ENCODE measurements at places on chromosomes 11 and 22. TPM values are rescaled to one million over a fixed set of nuclear protein-coding genes. Genes with fewer than 3 reads are reported as not detected.

LRRC56 gene
- 5.0 TPM for total RNA-seq

SLCO2B1 gene
- 1.3 TPM for total RNA-seq

PTPRCAP gene
- total RNA-seq: 1.2 TPM

MYEOV gene
- total RNA-seq: 232 TPM

SYT13 gene
- not detected for total RNA-seq

LRRC74B gene
- 0.25 TPM for total RNA-seq

RIBC2 gene
- total RNA-seq: 11.0 TPM

- no peak for DNase-seq
Measured at GRCh38 chr22:49534386-49534785, 293.3 kb downstream of the BRD1 start.

DNA sequence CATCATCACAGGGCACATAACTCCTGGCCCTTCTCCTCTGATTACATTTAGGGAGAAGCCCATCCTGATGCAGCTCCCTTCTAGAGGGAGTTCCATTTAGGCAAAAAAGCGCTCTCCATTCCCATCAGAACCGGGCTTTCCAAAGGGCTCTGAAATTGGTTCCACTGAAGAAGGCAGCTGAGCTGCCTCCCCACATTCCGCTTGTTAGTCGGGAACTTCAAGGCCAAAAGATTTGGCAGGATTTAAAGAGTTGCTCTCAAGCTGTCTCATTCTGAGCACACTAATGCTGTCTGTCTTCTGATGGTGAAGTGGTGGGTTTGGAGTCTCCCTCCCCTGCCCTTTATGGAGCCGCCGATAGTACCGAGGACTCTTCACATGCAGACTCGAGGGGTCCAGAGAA, 26.6 kb upstream of the CABP7 start:
- DNase-seq: no peak

GRCh38 chr11:34480314-34480713, 33.3 kb downstream of the ELF5 start:
- no peak for DNase-seq

- no peak for DNase-seq
Measured at GRCh38 chr22:27882507-27883290, 36.4 kb downstream of the PITPNB start.

- DNase-seq: peak; percentile 35
Measured at GRCh38 chr11:14318581-14318981, 40.4 kb downstream of the RRAS2 start.

GRCh38 chr11:117185736-117186430, 7.3 kb downstream of the SIDT2 start:
- no peak for DNase-seq

- no peak for DNase-seq
Measured at GRCh38 chr11:59243633-59244032, 30.9 kb upstream of the MPEG1 start.

GRCh38 chr22:49826603-49827270, 936 bp downstream of the BRD1 start:
- DNase-seq: no peak

DNA sequence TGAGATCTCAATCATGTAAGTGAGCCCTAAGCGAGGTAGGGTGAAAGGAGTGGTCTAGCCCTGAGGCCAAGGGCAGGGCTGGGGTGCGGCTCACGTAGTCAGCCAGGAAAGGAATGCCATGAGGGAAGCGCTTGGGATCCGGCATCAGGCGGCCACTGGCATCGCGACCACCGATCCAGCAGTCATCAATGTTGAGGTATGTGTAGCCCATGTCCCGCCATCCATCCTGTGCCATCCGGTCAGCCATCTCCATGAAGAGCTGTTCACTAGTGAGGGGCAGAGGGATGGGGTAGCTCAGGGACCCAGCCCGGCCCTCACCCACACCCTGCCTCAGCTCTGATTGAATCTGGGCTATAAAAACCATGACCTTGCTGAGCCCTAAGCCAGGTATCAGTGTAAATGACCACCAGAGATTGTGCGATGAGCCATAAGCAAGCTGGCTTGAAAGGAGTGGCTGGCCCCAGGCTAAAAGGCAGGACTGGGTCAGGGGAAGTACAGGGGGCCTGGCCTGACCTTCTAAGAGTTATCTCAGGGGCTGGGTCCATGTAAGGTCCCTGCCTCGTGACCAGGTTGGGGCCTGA, 2.9 kb downstream of the NAGA start:
- DNase-seq: no peak

GRCh38 chr11:70405679-70406395, 7.5 kb downstream of the CTTN start:
- no peak for DNase-seq

- peak; percentile 95 for DNase-seq
Measured at GRCh38 chr11:62881579-62882430, 1.1 kb downstream of the SLC3A2 start.

DNA sequence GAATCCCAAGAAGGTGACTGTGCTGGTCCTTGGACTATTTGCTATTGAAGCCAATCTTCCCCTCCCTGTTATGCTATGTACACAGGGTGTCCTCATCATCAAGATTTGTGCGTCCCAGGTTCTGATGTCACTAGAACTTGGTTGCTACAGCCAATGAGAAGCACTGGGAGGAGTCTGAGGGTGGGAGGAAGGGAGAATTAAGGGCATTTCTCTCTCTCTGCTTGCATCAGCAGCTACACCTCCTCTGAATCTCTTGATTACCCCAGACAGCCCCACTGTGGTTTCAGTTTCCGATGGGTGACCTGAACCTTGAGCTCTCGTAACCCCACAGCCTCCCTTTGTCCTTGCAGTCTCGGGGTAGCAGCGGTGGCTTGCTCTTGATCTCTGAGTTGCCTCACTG, 212.4 kb upstream of the SESN3 start:
- no peak for DNase-seq

DNA sequence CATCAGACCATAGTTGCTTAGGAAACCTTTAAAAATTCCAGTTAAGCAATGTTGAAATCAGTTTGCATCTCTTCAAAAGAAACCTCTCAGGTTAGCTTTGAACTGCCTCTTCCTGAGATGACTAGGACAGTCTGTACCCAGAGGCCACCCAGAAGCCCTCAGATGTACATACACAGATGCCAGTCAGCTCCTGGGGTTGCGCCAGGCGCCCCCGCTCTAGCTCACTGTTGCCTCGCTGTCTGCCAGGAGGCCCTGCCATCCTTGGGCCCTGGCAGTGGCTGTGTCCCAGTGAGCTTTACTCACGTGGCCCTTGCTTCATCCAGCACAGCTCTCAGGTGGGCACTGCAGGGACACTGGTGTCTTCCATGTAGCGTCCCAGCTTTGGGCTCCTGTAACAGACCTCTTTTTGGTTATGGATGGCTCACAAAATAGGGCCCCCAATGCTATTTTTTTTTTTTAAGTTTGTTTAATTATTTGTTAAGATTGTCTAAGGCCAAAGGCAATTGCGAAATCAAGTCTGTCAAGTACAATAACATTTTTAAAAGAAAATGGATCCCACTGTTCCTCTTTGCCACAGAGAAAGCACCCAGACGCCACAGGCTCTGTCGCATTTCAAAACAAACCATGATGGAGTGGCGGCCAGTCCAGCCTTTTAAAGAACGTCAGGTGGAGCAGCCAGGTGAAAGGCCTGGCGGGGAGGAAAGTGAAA, 73.4 kb downstream of the NCAPD3 start:
- no peak for DNase-seq

DNA sequence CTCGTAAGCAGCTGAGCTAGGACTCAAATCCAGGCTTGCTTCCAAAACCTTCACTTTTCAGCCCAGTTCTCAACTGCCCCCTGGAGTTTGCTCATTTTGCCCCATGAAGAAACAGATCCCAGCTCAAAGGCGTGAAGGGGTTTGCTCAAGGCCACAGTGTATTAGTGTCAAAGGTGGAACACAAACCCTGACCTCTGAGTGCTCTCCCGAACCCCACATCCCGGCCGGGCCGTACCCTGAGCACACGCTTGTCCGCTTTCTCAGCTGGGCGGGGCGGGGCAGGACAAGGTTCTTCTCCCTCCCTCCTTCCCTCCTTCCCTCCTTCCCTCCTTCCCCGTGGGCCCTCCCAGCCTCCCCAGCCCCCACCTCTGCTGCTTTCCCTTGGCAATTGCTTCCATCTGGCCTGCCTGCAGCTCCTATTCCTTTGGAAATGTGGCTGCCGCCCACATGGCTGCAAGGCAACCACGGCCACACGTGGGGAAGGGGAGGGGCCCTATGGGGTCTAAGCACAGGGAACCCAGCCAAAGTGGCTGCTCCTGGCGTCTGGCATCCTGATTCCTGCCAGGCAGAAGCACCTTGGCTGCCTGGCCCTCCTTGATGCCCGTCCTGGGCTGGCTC, 4.1 kb downstream of the ST3GAL4 start:
- DNase-seq: no peak

DNA sequence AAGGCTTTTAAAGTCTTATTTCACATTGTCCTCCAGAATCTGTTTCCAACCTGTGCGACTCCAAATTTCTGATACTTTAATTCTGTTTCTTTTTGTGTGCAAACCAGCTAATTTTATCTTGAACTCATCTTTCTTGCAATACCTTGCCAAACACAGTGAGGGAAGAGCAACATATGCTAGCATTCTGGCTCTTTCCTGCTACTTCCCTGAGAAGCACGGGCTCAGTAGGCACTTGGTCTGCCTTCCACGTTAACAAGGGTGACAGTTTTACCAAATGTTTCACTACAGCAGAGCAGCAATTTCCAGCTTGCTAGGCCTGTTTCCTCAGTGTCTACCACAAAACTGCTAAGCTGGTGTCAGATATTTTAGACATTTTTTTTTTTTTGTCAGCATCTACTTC, 405.8 kb downstream of the NTM start:
- DNase-seq: no peak

DNA sequence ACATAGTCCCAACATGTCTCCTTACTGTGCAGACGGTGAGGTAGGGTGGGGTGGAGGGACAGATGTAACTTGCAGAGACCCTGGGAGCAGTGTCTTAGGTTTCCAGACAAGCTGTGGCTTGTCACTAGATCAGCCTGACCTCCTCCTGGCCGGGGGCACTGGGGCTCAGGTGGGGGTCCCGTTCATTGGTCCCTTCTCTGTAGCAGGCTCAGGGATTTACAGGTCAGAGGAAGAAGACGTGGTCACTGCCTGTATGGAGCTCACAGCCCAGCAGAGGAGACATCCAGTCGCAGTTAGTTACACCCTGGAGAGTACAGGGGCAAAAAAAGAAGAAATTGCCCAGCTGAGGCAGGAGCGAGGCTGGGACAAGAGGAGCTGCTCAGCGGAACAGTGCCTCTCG, 22.0 kb upstream of the TUB start:
- no peak for DNase-seq

GRCh38 chr11:92697461-92698312, 271.8 kb upstream of the MTNR1B start:
- DNase-seq: no peak

- no peak for DNase-seq
Measured at GRCh38 chr11:99911116-99911515, 776.0 kb upstream of the ARHGAP42 start.

DNA sequence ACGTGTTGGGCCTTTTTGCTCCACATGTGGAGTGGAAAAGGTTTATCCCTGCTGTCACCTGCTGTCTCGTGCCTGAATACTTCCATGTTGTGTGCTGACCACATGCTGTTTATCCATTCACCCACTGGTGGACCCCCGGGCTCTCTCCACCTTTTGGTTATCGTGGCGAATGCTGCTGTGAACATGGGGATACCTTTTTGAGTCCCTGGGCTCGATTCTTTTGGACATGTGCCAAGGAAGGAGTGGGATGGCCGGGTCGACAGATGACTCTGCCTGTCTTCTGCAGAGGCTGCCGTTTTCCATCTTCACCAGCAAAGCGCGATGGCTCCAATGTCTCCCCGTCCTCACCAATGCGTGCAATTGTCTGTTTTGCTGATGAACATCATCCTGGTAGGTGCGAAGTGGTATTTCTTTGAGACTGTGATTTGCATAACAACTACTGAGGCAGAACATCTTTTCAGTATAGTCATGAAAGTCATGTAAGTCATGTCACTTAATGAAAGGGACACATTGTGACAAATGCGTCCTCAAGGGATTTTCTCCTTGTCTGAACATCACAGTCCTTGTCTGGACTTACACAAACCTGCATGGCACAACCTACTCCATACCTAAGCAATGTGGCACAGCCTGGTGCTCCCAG, 758.7 kb downstream of the BRD1 start:
- no peak for DNase-seq

DNA sequence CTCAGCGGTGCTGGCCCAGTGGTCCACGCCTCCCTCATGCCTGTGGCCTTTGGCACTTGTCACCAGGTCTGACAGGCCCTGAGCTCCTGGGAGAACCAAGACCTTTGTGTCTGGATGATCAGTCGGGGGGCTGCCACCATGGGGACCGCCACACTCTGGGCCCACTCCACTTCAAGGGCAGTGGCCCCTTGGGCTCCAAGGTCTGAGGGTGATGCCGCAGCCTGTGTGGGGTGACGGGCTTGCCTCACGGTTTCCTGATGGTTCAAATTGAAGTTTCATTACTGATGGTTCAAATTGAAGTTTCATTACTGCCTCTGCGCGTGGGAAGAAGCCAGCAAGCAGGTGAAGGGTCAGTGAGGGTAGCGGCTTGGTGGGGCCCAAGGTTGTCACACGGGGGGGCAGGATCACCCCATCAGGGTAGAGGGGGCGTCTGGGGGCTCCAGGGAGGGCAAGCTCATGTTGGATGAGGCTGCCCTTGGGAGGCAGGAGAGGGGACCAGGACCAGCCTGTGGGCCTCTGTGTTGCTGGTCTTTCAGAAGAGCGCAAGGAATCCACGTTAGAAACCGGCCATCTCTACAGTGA, 27.5 kb downstream of the TRMU start:
- DNase-seq: no peak

DNA sequence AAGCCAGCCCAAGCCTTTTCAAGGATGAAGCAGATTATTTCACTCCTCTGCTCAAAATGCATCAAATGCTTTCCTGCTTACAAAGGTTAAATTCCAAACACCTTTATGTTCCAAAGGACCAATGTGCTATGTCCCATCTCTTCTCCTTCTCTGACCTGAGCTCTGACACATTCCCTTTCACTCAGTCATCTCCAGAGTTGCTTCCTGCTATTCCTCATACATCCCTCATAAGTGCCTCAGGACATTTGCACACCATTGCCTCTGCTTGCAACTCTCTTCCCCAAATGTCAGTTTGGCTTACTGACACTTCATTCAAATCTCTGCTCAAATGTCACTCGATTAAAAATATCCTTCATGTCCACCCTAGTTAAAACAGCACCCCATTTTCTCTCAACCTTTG, 53.3 kb upstream of the BMAL1 start:
- no peak for DNase-seq

GRCh38 chr11:75576499-75576918, 14.5 kb downstream of the SERPINH1 start:
- peak; percentile 80 for DNase-seq

DNA sequence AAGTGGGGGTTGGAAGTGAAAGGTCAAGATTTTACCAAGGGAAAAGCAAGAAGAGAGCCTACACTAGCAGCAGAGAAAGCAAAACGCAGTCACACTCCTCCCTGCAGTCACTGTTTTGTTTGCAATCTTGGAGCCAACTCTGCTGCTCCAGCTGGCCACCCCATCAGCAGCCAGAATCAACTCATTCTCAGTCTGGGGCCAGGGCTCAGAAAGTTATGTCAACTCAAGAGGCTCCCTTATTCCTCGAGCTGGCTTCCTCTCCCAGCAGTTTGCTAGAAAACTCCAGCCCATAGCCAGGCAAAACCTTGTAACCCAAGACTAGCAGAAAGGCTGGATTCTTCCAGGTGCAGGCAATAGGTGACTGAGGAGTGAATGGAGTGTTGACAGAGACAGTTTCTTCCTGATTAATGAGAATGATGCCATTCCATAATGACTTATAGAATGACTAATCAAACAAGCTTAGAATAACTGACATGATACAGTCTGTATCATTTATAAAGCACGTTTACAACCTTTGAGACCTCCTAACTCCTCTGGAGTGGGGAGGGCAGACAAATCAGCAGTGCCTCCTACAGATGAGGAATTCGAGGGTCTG, 53.4 kb downstream of the P4HA3 start:
- peak; percentile 34 for DNase-seq

- no peak for DNase-seq
Measured at GRCh38 chr11:47282462-47282861, 12.5 kb downstream of the MADD start.

All from PC-9 (cell line).